ENCODE measurements at places on chromosomes 3 and 15.

GRCh38 chr3:140762746-140763145, 84.9 kb downstream of the TRIM42 start:
- DNase-seq, result no peak

- DNase-seq, result no peak
Measured at GRCh38 chr15:25775317-25775912, 87.7 kb downstream of the ATP10A start.

DNA sequence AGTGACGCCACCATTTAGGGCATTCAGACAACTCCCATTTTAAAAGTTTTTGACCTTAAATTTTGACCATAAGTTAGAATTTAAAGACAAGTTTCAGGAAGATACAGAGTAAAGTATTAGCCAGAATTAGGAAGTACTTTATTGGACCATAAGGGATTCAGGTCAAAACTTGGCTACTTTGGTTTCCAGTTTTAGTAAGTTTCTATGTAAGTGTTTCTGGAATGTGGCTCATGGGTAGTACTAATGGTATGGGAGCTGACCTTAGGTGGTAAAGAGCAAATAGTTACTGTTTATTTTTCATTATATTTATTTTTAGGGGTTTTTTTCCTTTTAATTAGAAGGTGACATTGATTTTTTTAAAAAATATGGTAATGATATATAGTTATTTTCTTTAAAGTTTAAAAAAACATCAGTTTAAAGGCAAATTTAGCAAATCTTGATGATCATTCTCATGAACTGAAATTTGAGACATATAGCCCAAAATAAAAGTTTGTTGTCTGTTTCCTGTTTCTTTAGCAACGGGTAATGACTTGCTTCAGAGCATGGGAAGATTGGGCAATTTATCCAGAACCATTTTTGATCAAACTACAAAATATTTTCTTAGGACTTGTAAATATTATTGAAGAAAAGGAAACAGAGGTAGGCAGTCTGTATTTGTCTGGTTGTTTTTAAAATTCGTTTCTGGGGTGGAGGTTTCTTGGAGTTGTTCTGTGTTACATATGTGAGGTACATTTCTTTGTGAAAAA, 34.3 kb downstream of the U2SURP start:
- no peak for DNase-seq

DNA sequence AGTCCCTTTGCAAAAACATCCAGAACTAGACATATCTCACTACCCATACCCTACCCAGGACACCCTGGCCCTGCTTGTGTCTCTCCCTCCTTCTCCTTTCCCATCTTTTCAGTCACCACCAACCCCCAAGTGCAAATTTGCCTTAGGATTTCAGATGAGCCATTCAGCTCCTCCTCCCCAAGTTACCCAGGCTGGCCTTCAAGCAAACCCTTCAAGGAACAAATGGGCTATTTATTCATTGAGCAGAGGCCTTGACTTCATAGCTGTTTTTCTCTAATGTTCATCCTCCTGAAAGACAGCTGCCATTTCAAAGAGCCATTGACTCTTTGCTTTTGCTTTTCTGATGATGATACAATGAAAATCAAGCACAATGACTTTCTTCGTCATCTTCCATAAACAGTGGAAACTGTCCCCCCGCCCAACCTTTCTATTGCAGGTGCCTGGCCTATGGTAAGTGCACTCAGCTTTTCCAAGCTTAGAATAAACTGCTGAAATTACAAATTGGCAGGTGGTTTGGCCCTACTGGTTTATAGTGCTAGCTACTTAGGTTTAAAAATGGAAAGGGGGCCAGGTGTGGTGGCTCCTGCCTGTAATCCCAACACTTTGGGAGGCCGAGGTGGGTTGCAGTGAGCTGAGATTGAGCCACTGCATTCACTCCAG, 26.1 kb upstream of the KLHL6 start:
- DNase-seq, result no peak

DNA sequence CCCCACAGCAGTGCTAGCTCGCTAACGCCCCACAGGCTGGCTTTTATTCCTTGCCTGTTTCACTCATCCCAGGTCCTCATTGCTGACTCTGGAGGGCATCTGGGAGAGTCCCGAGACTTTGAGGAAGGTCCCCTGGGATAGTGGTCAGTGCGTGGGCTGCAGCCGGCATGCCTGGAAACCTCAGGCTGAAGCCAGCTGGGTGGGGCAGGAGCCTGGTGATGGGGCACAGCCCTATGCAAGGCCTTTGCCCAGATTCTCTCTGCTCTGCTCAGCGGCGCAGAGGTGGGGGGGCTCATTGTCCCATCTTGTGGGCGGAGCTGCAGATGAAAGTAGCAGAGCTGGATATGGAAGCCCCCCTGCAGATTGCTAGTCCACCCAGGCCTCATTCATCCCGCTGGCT, 55.7 kb upstream of the SMAD6 start:
- DNase-seq, result no peak

- no peak for DNase-seq
Measured at GRCh38 chr3:126895178-126896066, 87.5 kb upstream of the PLXNA1 start.

- DNase-seq, result no peak
Measured at GRCh38 chr3:107620534-107620933, 97.8 kb downstream of the BBX start.

DNA sequence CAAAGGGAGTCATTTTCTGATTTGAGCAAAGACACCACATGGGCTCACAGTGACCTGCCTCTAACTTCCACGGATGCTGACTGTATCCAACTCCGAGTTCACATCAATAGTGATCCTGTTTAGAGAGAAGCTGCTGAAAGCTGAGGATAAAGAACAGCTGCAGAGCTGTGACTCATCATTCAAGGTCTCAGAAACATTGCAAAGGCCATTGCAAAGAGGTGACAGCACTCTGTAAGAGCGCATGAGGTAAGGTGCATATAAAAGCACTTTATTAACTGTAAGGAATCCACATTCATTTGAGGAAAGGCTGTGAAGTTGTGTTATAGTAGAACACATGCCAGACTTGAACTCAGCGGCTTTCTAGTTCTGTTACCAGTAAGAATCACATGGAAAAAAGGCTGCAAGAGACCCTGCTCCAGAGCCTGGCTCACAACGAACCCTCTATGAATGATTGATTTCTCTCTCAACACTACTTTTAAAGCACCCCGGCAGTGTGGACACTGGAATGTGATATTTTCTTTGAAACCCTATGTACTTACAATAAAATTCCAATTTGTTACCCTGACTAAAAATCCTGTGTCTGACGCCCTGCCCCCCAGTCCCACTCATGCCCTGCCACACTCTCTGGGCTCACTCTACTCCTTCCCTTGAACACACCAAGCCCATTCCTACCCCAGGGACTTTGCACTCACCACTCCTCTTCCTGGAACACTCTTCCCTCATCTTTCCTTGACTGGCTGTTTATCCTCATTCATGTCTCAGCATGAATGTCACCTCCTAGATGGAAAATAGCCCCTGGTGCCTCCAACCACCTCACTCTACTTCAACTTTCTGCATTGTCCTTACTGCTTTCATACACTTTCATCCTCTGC, 111.2 kb downstream of the LSM3 start:
- no peak for DNase-seq

GRCh38 chr3:60967141-60967540, 284.1 kb downstream of the FHIT start:
- DNase-seq, result no peak

DNA sequence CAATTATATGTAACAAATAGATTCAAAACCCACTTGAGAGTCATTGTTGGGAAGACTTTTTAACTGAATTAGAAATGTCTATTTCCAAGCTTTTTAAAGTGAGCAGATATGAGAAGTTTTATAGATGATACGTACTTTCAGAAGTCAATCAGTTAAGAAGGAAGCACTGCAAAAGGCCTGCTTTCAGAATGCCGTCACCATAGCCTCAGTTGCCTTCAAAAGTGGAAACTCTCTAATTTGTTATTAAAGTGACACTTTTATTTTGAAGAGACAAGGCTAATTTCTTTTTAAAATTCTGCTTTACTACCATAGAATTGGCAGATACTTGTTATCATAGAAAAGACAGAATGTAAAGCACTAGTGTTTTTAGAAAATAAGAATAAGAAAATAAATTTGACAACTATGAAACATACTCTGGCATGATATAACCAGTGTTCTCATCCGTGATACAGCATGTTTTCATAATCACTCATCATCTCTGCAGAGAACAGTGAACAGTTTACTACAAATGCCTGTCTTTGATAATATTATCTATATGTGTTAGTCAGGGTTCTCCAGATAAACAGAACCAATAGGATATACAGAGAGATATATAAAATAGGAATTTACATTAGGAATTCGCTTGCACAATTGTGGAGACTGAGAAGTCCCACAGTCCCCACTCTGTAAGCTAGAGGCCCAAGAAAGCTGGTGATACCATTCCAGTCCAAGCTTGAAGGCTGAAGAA, 7.0 kb upstream of the PLD1 start:
- DNase-seq, result no peak

DNA sequence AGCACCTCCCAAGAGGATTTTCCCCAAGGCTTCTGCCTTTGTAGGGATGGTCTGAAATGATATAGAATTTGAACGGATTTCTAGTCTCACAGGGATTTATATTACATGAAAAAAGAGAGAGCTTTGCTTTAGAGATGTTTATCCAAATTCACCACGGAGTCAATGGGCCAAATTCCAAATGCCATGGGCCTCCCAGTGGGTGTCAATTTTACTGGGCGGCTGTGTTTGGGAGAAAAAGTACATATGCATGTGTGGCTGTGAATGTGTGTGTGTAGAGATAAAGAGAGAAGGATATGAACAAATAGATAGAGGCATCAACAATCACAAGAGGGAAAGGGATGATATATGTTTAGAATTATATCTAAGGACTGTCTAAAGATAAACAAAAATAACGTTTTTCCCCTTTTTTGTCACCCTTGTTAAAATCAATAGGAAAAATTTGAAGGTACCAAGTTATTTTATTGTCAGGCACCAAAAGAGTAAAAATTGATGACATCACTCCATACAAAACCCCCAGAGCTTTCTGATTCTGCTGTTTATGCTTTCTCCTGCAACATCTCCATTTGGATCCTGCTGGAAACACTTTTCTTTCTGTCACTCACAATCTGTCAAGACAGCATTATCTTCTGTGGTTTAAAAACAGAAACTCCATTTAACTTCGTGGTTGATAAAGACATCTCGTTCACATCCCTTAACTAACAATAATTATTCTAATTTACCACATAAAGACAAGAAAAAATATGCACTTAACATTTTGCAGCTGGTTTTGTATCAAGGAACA, 160.7 kb downstream of the FHIT start:
- no peak for DNase-seq

GRCh38 chr3:66817951-66818557, 180.1 kb upstream of the KBTBD8 start:
- no peak for DNase-seq

DNA sequence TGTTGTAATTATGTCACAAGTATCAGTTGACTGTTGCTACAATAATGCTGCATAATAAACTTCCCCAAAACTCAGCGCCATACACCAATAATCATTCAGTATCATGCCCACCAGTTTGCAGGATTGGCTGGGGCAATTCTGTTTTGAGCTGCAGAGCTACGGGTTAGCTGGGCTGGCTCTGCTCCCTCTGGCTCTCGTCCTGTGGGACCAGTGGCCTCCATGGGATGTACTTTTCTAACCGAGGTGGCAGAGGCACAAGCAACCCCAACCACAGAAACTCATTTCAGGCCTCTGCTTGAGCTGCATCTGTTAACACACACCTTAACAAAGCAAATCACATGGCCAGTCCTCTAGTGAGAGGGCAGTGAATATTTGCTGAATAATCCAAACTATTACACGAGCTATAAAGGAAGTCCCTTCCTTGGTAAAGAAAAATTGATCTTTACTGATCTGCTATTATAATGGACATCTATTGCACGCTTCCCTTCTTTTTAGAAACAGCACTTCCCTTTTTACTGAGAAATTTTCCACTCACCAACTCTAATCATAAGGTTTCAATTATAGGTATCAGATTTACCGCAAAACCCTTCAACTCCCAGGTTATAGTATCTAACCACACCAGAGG, 10.9 kb upstream of the BCL2A1 start:
- DNase-seq, result no peak

GRCh38 chr3:39637807-39638206, 170.3 kb downstream of the MOBP start:
- DNase-seq, result no peak

- DNase-seq, result no peak
Measured at GRCh38 chr15:64210371-64210770, 47.5 kb upstream of the PPIB start.

DNA sequence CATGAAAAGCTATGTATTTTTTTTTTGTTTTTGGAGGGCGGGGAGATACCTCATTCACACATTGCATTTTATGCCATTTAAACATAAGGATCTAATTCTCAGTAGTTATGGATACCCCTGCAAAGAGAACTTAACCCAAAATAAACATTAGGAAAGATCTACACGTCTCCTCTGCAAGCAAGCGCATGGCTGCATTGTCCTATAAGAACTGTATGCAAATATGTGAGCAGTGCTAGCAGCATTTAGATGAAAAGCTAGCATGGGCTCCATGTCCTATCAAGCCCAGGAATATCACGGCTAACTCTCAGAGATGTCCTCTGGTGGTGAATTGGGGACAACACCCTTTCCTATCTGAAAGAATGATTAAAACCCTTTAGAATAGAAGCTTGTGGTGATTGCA, 292.8 kb downstream of the MEX3B start:
- DNase-seq, result no peak

DNA sequence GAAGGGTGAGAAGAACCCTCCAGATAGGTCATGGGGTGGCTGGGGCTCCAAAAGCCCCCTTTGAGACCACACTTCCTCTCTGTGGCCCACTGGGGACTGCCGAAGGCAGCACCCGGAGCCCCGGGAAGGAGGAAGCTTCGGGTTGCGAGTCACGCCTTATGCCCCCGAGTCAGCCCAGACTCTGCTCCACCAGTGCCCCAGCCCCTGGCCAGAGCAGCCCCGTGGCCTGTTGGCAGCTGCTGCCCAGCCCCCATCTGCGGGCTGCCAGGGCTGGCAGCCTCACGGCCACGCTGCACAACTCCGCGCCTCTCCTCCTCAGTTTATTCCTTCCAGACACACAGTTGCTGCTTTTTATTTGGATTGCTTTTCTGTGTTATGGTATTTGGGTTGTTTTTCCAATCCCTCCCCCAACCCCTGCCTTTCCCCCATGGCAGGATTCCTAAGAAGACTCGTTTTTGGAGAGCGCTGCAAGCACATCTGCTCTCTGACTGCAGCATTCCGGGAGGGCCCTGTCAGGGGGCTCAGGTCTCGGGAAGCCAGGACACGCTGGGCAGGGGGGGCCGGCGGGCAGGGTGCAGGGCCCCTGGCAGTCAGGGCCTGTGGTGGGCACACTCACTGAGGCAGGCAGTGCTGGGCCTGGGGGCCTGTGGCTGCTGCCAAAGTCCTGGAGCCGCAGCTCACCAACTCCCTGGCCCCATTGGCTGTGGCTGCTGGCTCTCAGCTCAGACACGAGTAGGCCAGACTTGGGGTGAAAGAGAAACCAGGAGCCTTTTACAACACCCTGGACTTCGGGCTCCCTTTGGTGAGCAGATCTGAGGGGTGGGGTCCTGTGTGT, 20.2 kb downstream of the MAGEF1 start:
- DNase-seq, result no peak

GRCh38 chr15:67025719-67026609, 39.4 kb upstream of the SMAD3 start:
- no peak for DNase-seq

DNA sequence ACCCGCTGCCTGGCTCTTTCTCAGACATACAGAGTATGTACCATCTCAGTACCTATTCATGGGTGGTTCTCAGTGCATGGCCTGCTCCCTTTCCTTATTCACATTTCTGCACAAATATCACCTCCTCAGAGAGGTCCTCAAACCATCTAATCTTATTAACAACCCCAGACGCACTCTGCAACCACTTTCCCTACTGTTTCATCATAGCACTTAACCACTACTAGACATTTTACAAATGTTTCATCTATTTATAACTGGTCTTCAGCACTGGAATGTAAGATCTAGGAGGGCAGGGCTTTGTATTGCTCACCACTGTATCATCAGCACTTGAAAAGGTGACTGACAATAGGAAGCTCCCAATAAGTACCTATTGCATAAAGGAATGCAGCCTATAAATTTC, 45.1 kb downstream of the TNIK start:
- DNase-seq, result no peak
